ENCODE measurements at places on chromosomes 6 and 20. TPM values are rescaled to one million over a fixed set of nuclear protein-coding genes. Genes with fewer than 3 reads are reported as not detected.

GRCh38 chr20:1588533-1589460, 31.0 kb downstream of the SIRPB1 start:
- H3K4me3 ChIP-seq, result no peak overlapping the region
- DNase-seq, result no peak
- H3K4me1 ChIP-seq, result no peaks in the 10 kb centered on the region
- no peak overlapping the region for H3K27ac ChIP-seq
- no peaks in the 10 kb centered on the region for H3K36me3 ChIP-seq
- no peaks in the 10 kb centered on the region for H3K27me3 ChIP-seq

DNA sequence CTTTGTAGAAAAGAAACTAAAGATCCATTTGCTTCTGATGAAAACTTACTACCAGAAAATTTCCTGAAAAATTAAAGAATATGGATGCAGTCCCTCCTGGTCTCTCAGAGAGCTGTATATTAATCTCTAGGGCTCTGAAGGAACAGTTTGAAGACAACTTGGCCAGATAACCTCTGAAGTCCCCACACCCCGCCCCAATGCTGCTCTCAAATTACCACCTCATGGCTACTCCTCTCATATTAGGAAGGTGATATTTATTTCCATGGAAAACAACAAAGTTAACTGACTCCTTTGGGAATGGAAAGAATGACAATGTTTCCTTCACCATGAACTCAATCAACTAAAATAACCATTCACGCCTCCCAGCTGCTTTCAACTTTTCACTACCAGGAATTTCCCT, 408.4 kb upstream of the FLRT3 start:
- no peaks in the 10 kb centered on the region for H3K27me3 ChIP-seq
- DNase-seq, result no peak
- no peak overlapping the region for H3K4me3 ChIP-seq
- no peaks in the 10 kb centered on the region for H3K36me3 ChIP-seq

GRCh38 chr6:154933181-154933827, 61.8 kb upstream of the TIAM2 start:
- H3K4me1 ChIP-seq, result peaks cover 23% of the 10 kb centered on the region
- no peaks in the 10 kb centered on the region for H3K36me3 ChIP-seq
- no peaks in the 10 kb centered on the region for H3K27me3 ChIP-seq

Gene PDYN
- not detected for total RNA-seq

- H3K27me3 ChIP-seq, result no peaks in the 10 kb centered on the region
- H3K4me3 ChIP-seq, result no peak overlapping the region
- H3K27ac ChIP-seq, result no peak overlapping the region
- DNase-seq, result no peak
- peaks cover 3% of the 10 kb centered on the region for H3K4me1 ChIP-seq
Measured at GRCh38 chr6:90277302-90278011, 19.2 kb downstream of the BACH2 start.

- peaks cover 3% of the 10 kb centered on the region for H3K27me3 ChIP-seq
- no peaks in the 10 kb centered on the region for H3K36me3 ChIP-seq
- H3K4me1 ChIP-seq, result no peaks in the 10 kb centered on the region
Measured at GRCh38 chr20:54515793-54516628, 40.6 kb downstream of the DOK5 start.

- H3K4me3 ChIP-seq, result no peak overlapping the region
- H3K36me3 ChIP-seq, result no peaks in the 10 kb centered on the region
- peaks cover 5% of the 10 kb centered on the region for H3K4me1 ChIP-seq
- DNase-seq, result no peak
- no peak overlapping the region for H3K27ac ChIP-seq
- H3K27me3 ChIP-seq, result no peaks in the 10 kb centered on the region
Measured at GRCh38 chr6:36924778-36925374, 29.7 kb upstream of the PI16 start.

Gene ADGRF5
- total RNA-seq, result 0.17 TPM

- no peak for DNase-seq
- no peak overlapping the region for H3K27ac ChIP-seq
Measured at GRCh38 chr6:161138543-161139303, 135.1 kb downstream of the AGPAT4 start.

- H3K27me3 ChIP-seq, result no peaks in the 10 kb centered on the region
- H3K4me3 ChIP-seq, result no peak overlapping the region
Measured at GRCh38 chr6:12266571-12266970, 23.6 kb upstream of the EDN1 start.

DNA sequence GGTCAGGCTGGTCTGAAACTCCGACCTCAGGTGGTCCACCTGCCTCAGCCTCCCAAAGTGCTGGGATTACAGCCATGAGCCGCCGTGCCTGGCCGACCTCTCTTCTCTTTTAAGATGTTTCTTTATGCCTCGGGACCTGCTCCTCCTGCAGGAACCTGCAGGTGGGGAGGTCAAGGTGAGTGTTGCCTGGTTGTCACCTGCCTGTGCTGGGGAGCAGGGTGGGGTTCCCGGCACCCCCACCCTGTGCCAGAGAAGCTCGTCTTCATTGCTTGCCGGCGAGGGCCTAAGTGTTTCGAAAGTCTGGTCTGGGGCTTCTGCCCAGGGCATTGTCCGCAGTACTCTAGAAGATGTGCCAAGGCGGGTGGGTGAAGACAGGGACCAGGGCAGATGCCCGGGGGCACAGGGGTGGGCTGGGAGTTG, 36.0 kb downstream of the SYNJ2 start:
- no peak overlapping the region for H3K27ac ChIP-seq
- no peak overlapping the region for H3K4me3 ChIP-seq
- peaks cover 22% of the 10 kb centered on the region for H3K36me3 ChIP-seq

DNA sequence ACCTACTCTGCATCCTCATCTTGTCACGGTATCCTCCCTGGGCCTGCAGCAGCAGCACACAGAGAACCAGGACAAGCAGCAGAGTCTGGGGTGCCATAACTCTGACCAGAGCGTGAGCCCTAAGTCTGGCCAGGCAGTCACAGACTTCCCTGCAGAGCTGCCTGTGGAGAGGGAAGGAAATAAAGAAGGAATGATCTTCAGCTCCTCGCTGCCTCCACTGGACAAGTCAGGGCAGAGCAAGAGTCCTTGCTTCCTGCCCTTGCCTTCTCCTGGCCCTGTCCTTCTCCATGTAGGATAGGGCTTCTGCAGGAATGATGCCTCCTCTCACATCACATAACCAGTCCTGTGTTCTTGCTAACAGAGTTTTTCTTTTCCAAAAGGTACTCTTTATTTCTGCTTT, 15.9 kb upstream of the WFDC11 start:
- no peak for DNase-seq
- H3K27ac ChIP-seq, result no peak overlapping the region
- H3K36me3 ChIP-seq, result no peaks in the 10 kb centered on the region
- H3K27me3 ChIP-seq, result no peaks in the 10 kb centered on the region
- H3K4me3 ChIP-seq, result no peak overlapping the region
- no peaks in the 10 kb centered on the region for H3K4me1 ChIP-seq

Gene MUC22
- total RNA-seq, result not detected

DNA sequence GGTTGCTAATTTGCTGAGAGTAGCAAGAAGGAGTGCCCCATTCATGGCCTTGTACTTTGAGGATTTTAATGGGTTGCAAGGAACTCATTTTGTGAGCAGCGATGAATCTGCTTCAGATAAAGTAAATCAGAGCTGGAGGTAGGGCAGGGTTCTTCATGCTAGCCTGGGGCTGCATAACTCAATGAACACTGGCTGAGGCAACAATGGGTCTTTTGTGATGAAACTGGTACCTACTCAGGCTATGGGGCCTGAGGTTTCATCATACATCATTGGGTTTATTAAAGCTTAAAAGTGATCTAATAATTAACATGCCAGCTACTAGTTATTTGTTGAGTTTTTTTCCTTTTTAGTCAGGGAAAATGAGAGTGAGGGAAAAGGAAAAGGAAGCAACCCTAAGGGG, 106.9 kb downstream of the FAM50B start:
- no peak overlapping the region for H3K4me3 ChIP-seq
- no peaks in the 10 kb centered on the region for H3K36me3 ChIP-seq
- DNase-seq, result no peak

Gene FRS3
- 5.9 TPM for total RNA-seq

Gene PHACTR1
- total RNA-seq, result 0.17 TPM

DNA sequence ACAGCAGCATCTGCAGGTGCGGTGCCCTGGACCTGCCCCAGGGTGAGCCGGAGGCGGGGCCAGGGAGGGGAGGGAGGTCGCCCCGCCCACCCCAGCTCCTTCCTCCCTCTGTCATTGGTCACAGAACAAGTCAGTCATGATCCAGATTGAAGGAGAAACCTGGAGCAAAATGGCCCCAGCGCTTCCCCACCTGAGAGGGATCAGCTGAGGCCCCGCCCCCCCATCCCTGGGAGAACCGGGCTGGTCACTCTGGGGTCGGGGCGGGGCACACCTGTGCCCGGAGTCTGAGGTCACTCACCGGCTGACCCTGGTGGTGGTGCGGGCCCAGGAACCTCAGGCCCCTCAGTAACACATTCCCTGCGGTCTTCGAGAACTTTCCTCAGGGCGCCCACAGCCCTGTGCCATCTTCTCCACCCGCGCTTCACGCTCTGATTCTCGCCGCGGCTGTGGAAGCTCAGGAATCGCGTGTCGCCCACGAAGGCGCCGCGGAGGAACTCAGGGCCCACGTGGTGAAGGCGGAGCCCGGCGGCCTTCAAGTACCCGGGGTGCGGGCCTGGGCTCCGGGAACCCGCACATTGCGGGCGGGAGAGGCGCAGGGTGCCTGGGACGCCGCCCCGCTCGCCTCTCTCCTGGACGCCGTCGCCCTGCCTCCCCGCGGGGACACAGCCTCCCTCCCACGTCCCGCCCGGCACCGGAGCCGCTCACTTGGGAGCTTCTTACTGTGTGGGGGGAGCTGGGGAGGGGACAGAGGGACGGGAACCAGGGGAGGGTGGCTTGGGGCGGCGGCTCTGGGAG, 36.4 kb upstream of the HLA-C start:
- no peak overlapping the region for H3K27ac ChIP-seq
- no peak overlapping the region for H3K4me3 ChIP-seq
- H3K4me1 ChIP-seq, result no peaks in the 10 kb centered on the region
- no peaks in the 10 kb centered on the region for H3K36me3 ChIP-seq
- H3K27me3 ChIP-seq, result no peaks in the 10 kb centered on the region

Gene PERP
- 85.9 TPM for total RNA-seq

Gene C4B
- total RNA-seq, result 6.3 TPM

Gene CALHM6
- not detected for total RNA-seq

Gene DCDC2
- 0.17 TPM for total RNA-seq

- no peak overlapping the region for H3K27ac ChIP-seq
- H3K4me3 ChIP-seq, result no peak overlapping the region
- DNase-seq, result no peak
- H3K36me3 ChIP-seq, result no peaks in the 10 kb centered on the region
- H3K4me1 ChIP-seq, result no peaks in the 10 kb centered on the region
- H3K27me3 ChIP-seq, result no peaks in the 10 kb centered on the region
Measured at GRCh38 chr6:105243487-105243886, 63.7 kb upstream of the POPDC3 start.

GRCh38 chr6:48474136-48474535, 363.1 kb upstream of the PTCHD4 start:
- DNase-seq, result no peak
- H3K4me1 ChIP-seq, result no peaks in the 10 kb centered on the region
- H3K27ac ChIP-seq, result no peak overlapping the region

Gene ZBTB2
- 12.5 TPM for total RNA-seq
